Stimulated activated CD4-positive, alpha-beta T cell treated with anti-CD3 and anti-CD28 coated beads, Interleukin-1b, Interleukin-23, amount 100 ng/mL, for 1 hour (primary cell): ENCODE measurements at places on chromosomes 4 and X.

- no peak for DNase-seq
Measured at GRCh38 chrX:129688097-129688496, 33.3 kb upstream of the APLN start.

GRCh38 chr4:65249111-65249510 is 421.2 kb downstream of the EPHA5 start:
- no peak for DNase-seq

GRCh38 chr4:56575820-56576429 is 70.3 kb downstream of the ARL9 start:
- no peak for DNase-seq

GRCh38 chrX:53347948-53348347 is 66.6 kb upstream of the IQSEC2 start:
- DNase-seq, result no peak

DNA sequence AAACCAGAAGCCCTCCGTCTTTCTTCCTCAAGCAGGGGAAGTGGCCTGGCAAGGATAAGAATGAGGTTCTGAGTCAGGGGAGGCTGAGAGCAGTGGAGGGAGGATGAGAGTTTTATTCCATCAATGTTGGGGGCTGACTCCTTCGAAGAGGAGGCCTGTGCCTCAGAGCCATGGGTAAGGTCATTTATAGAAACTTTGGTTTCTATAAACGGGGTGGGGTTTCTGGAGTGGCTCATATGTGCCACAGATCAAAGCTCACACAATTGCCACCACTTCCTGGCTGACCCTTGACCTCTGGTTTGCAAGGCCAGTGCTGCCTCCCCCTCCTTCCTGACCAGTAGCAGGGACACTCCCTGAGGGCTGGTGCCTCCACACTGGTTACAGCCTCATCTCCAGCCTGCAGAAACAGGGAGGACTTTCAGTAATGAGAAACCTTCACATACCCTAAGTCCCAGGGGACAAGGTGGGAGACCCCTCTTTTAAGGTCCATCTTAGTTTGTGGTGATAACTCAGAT is 166.0 kb downstream of the PDGFRA start:
- DNase-seq, result no peak

- no peak for DNase-seq
Measured at GRCh38 chr4:53378171-53378482, 686 bp downstream of the FIP1L1 start.
